ENCODE measurements at places on chromosomes 16 and 17.

GRCh38 chr16:64133366-64133765, 988.5 kb downstream of the CDH11 start:
- no peak for DNase-seq

DNA sequence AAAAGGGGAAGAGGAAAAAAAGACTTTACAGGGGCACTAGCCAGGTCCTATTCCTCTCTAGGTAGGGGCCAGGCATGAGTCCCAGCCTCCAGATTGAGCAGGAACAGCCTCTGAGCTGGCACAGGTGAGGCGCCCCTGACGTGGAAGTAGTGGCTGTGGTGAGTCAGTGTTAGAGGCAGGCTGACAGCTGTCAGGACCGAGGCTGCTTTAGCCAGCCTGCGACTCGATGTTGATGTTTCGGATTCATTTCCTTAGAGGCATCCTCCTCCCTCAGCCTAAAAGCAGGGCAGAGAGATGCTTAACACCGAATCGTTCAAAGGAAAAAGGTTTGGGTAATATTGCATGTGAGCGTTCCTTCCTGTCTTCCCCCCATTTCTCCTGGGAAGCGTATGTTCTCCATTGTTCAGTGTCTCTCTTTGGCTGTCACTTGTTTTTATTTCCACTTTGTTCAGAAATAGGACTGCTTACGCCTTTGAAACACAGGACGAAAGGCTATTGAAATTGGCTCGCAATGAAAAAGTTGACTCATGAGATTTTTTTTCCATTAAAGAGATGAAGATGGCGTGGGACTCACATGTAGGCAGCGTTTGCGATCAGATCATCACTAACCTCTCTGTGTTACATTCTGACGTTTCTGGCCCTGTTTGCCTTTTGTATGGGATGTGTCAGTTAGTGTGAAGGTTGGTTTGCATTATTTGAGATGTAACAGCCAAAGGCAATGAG, 1.3 kb downstream of the KIAA0513 start:
- DNase-seq, result peak; percentile 68

- DNase-seq, result no peak
Measured at GRCh38 chr17:50276588-50277356, 2.5 kb downstream of the TMEM92 start.

- DNase-seq, result no peak
Measured at GRCh38 chr17:28219771-28220170, 99.2 kb upstream of the TMEM97 start.

- DNase-seq, result no peak
Measured at GRCh38 chr16:78762222-78762621, 662.8 kb downstream of the WWOX start.

- DNase-seq, result no peak
Measured at GRCh38 chr17:78986649-78987328, 7.1 kb upstream of the LGALS3BP start.

DNA sequence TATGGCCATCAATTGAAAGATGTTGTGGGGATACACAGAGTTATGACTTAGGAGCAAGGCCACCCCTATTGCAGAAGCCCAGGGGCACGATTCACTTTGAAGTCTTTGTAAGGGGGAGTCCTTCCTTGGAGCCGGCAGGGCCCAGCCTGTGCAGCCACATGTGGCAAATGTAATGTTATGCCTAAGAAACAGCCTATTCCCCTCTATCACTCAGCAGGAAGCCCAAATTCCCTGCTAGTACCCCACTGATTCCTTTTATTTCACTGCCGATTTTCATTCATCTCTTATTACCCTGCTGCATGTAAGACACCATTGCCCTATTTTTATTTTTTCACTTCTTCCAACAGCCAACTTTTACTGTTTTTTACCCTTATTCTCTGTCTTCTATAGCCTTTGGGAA, 233.2 kb downstream of the PMP22 start:
- no peak for DNase-seq

- no peak for DNase-seq
Measured at GRCh38 chr17:2057175-2057759, 2.4 kb downstream of the HIC1 start.

DNA sequence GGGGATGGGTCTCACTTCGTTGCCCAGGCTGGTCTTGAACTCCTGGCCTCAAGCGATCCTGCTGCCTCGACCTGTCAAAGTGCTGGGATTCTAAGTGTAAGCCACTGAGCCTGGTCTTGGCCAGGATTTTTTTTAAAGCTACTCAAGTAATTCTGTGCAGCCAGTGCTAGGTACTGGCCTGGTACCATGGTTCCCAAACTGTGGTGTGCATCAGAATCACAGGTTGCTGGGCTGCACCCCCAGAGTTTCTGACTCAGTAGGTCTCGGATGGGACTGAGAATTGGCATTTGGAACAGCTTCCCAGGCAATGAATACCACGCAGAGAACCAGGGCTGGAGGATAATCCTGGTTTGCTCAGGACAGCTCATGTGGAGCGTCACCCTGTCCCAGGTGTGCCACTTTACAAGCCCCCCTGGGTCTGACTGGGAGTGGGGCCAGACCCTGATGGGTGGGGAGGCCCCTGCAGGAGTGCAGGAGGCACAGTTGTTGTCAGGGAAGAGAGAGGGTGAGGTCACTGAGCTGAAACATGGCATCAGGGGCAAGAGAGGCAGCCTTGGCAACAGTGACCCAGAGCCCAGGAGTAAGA, 10.7 kb upstream of the MRPS23 start:
- no peak for DNase-seq

DNA sequence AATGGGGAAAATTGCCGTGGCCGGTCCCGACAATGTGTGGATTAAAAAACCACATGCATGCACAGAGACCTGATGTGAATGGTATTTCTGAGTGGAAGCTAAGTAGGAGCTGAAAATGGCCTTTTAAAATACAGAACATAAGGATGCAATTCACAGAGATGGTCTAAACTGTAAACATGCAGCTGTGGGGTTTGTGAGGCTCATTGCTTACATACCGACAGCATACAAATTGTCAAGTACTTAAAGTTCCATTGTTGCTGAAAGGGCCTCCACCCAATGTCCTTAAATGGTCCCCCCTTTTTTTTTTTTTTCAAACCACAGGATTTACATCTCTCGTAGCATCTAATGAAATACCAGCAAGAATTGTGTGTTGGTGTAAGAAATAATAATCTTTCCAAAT, 523.2 kb downstream of the MAF start:
- no peak for DNase-seq

- no peak for DNase-seq
Measured at GRCh38 chr16:20871258-20871657, 28.9 kb downstream of the DCUN1D3 start.

- DNase-seq, result no peak
Measured at GRCh38 chr16:89437251-89437987, 52.9 kb downstream of the ANKRD11 start.

DNA sequence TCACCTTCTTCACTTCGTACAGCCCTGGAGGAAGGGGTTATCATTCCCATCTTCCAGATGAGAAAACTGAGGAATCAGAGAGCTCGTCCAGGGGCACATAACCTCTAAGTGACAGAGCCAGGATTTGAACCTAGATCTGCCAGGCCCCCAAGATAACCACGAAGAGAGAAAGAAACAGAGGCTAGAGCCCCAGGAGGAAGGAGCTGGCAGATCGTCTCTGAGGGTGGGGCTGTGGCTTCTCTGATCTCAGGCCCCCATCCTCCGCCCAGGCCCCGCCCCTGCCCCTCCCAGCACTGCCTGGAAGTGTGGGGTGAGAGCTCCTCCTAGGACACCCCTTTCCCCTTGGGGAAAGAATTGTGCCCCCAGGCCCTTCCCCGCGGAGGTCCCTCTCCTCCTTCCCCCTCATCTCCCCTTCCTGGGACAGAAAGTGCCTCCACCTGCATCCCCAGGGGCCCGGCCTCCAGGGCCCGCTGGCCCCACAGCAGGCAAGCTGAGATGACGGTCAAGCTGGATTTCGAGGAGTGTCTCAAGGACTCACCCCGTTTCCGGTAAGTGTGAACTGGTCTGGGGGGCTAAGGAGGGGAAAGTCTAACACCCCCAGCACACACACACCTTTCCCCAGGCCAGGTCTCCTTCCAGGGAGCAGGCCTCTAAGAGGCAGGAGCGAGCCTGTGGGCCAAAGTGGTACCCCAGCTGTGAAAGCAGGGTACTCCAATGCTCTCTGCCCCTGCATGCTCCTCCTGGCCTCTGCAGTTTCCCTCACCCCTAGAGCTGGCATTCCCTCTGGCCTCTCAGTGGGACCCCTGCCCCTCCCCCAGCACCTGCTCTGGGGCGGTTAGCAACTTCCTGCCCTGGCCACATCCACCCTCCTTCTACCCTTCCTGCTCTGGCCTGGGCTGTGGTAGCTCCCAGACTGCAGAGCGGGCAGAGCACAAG, at the start of gene ACAP1:
Gene ACAP1 (plus strand): TSS at position 290 of the 936 bp plus-strand sequence. CDS start 206 bp downstream, at position 496.
- DNase-seq, result peak; percentile 78

DNA sequence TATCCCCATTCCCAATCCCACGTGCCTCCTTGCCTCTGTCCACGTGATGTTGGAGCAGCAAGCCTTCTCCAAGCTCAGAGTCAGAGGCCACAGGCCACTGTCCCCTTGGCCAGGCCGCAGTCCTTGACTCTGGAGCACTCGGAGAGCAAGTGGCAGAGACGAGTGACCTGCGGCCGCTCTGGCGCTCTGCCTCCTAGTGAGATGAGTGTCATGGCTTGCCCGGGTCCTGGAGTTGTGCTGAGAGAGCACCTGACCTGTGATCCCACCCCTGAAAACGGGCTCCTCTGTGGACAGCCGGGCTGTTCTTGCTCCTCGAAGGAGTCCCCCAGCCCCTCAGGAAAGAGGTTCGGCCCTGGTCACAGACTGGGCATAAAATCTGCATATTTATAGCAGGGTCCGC, 10.0 kb upstream of the FASN start:
- no peak for DNase-seq

All from stimulated activated CD4-positive, alpha-beta T cell treated with anti-CD3 and anti-CD28 coated beads, Interleukin-4, amount 100 ng/mL, for 48 hours (primary cell).